ENCODE measurements at places on chromosomes 12 and 14.

- no peak for DNase-seq
Measured at GRCh38 chr12:25368557-25368956, 117.8 kb upstream of the KRAS start.

- no peak for DNase-seq
Measured at GRCh38 chr12:4383304-4383865, 3.9 kb upstream of the FGF23 start.

DNA sequence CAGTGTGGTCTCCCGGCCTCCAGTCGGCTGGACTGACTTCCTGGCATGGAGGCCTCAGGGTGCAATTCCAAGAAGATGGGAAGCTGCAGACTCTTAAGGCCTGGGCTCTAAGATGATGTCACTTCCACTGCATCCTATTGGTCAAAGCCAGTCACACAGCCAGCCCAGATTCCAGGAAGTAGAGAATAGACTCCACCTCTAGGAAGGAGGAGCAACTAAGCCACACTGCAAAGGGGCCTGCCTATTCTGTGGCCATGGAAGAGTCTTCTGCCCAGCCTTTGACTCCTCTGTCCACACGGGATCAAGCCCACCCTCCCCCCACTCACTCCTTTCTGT is 103.9 kb upstream of the RFLNA start:
- DNase-seq = no peak

- DNase-seq = no peak
Measured at GRCh38 chr14:51865953-51866747, 5.7 kb downstream of the GNG2 start.

- DNase-seq = no peak
Measured at GRCh38 chr12:96364092-96364700, 36.0 kb downstream of the CDK17 start.

GRCh38 chr12:65039301-65039700 is 81.8 kb downstream of the WIF1 start:
- no peak for DNase-seq

DNA sequence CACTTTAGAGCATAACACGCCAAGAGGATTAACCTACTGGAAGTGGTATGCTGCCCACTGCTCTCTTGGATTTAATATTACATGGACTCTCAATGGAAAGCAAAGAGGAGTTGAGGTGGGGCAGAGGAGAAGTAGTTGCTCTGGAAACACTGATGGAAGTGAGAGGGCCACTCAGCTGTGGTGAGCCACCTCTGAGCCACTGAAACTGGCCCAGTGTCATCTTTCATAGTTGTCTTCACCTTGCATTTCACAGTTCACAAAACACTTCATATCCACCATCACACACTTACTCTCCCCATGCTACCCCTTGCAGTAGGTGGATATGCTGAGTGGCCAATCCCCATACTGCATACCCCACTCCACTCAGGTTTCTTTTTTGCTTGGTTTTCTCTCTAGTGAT is 12.2 kb upstream of the PCED1B start:
- DNase-seq = no peak

- DNase-seq = no peak
Measured at GRCh38 chr14:103310576-103311095, 23.4 kb upstream of the EIF5 start.

GRCh38 chr12:21416511-21417121 is 20.8 kb upstream of the PYROXD1 start:
- DNase-seq = no peak

DNA sequence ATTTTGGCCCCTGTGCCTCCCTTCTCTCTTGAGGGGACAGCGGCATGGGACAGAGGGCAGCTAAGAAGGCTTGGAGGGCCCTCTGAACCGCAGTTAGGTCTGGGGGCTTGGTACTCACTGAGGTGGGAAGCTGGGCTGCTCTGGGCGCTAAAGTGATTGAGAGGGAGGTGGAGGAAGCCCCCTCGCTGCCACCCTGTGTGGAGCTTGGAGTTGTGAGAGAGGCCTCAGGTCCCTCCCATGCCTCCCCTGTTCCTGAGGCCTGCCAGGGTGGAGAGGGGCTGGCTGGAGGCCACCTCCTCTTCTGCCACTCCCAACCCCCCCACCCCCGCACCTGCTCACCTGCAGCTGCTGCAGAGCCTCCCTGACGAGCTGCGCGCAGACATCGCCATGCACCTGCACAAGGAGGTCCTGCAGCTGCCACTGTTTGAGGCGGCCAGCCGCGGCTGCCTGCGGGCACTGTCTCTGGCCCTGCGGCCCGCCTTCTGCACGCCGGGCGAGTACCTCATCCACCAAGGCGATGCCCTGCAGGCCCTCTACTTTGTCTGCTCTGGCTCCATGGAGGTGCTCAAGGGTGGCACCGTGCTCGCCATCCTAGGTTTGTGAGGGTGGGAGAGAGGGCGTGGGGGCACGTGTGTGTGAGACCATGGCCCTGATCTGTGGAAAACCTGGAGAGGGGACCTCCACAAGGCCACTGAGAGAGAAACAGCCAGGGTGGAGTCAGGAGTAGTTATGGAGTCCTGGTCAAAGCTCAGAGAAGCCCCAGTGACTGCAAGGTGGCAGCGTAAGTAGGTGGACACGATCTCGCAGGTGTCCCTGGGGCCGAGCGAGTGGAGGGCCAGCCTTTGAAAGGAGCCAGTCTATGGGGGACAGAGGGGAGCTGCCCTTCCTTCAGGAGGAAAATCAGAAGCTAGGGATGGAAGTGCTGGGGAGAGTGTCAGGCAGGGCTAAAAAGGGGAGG is 11.2 kb downstream of the KCNH3 start:
- no peak for DNase-seq

- DNase-seq = no peak
Measured at GRCh38 chr14:68015356-68016254, 196.0 kb downstream of the RAD51B start.

DNA sequence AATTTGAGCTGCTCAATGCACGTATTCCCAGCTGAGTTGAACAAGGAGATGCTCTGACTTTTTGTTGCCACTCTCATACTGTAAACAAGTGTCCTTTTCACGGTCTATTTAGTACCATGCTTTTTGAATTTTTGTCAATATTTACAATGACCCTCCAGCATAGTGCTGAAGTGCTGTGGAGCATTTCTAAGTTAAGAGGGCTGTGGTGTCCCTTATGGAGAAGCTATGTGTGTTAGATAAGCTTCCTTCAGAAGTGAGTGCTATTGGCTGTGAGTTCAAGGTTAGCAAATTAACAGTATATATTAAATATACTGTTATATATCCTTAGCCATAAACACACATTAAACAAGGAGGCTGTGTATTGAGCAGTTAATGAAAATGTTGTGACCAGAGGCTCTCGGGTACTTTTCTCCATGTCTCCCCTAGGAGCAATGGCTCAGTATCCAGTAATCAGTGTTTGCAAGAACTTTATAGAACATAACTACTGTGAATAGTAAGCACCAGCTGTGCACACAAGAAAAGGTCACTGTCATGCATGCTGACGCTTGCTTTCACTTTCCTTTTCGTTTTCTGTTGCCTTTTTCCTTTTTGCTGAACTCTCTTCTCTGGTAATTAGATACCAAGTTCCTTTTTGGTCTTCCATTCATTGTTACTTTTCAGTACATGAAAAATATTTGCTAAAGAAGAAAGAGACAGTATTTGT is 187.2 kb upstream of the NEDD1 start:
- no peak for DNase-seq

DNA sequence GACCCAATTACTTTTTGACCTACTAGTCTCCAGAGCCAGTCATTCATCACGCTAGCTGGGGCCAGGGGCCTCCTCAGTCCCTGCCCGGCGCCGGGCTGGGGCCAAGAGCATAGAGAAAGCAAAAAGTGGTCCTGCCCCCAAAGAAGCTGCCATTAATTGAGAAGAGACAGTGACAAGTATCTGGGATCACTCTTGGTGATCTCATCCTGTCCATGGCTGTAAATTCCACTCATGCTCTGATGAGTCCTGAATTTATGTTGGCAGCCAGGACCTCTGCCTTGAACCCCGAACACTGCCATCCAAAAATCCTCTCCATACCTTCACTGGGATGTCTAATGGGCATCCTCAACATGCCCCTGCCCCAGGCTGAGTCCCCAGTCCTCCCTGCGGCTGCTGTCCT is 34.4 kb upstream of the DLK1 start:
- DNase-seq = no peak

DNA sequence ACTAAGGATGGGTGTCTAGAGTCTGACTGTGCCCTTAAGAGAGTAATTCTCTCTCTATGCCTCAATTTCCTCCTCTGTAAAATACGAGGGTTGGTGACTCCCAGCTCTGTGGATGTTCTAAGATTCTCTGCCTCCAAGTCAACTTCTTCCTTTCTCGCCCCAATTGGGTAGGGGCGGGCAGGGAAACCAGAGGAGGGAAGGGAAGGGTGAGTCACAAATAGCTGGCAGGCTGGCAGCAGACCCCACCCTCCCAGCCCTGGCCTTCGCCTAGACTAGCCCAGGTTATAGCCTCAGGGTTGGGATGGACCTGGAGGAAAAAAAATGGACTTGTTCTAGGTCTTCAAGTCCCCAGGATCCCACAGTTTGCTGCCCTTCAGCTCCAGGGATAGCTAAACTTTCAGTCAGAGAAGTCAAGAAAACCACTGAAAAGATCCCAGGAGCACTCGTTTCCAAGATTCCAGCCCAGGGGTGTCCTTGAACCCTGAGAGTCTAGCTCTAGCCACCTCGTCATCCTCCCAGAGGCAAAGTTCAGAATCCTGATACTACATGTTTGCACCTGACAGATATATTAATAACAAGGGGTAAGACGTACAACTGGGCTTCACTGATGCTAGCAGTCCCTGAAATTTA is 2.3 kb downstream of the DGKA start:
- no peak for DNase-seq
